ENCODE measurements at places on chromosomes 7 and 10.

DNA sequence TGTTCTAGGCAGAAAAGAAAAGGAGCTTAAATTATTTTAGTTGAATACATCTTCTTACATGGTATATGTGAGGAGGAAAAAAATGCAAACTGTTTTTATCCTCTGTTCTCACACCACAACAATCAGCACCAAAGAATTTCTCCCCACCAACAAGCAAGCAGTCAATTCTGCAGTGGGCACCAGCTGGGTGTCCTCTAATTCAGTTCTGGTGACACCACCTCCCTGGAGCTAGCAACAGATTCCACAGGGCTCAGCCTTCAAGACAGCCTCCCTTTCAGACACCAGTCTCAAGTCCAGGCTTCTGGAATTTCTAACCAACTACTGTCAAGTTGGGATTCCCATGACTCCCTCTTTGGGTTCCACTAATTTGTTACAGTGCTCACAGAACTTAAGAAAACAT, 490.2 kb upstream of the IGFBP3 start:
- no peak for DNase-seq

DNA sequence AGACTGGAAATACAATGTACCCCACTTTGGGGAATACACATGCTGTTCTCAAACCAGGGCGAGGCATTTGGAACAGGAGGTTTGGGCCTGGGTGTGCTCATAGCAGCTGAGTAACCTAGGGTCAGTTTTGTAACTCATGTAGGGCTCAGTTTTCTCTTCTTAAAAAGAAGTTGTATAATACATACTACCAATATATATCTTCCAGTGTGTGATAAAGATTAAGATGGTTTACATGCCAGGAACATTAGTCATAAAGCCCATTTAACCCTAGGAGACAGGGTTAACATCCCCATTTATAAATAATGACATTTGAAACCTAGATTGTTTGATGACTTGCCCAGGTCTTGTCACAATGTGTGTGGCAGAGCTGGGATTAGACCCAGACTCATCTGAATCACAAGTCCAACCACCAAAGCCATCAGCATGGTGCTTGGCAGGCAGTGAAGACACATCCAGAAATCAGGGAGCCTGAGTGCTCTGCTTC, 6.0 kb downstream of the AKR1B10 start:
- DNase-seq, result no peak

- no peak for DNase-seq
Measured at GRCh38 chr10:132037676-132037975, 28.1 kb upstream of the JAKMIP3 start.

- no peak for DNase-seq
Measured at GRCh38 chr10:32981760-32982159, 23.7 kb upstream of the ITGB1 start.

DNA sequence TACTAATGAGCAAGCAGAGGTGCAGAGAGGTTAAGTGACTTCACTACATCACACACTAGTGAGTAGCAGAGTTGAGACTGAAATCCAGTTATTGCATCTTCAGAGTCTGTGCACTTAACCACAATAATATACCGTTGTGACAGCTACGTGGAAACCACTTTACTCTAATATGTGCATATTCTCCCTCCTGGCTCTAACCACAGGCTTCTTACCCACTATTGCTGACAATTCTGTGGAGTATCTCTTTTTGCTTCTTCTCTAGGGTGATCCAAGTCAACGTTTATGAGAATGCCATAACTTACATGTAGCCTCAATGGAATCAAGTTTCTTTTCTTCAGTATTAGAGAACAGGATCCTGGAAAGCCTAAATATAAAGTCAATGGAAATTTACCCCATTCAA, 64.2 kb upstream of the MEOX2 start:
- no peak for DNase-seq

DNA sequence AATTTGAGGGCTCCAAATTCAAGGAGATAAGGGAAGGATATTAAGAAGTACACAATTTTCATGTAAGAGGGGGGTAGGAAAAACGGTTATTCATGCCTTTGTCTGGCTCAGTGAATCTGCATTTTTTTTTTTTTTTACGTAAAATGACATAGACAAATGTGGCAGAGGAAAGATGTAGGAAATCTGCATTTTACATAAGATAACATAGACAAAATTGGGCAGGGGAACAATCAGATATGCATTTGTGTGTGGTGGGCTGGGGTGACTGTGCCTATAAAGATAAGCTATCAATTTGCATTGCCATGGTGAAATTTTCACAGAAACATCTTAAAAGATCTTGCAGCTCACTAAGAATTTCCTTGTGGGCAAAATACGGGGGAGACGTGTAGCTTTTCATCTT, 92.7 kb upstream of the GPR141 start:
- DNase-seq, result no peak

- DNase-seq, result no peak
Measured at GRCh38 chr7:99014113-99014985, 129.6 kb downstream of the SMURF1 start.

DNA sequence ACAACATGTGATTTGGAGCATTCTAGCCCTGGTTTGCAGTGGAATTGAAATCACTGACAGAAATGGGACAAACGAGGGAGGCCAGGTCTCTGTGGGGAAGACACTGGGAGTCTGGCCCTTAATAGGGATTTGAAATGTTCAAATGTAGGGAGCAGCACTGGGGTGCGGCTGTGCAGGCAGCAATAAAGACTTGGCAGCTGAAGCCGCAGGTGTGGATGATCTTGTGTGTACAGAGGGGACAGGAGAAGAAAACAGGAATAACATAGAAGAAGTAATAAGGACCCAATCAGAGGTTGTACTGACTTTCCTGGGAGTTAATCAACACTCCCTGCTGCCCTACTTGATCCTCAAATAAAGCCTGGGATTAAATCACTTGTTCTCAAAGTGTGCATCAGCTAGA, 127.6 kb upstream of the PTN start:
- no peak for DNase-seq

DNA sequence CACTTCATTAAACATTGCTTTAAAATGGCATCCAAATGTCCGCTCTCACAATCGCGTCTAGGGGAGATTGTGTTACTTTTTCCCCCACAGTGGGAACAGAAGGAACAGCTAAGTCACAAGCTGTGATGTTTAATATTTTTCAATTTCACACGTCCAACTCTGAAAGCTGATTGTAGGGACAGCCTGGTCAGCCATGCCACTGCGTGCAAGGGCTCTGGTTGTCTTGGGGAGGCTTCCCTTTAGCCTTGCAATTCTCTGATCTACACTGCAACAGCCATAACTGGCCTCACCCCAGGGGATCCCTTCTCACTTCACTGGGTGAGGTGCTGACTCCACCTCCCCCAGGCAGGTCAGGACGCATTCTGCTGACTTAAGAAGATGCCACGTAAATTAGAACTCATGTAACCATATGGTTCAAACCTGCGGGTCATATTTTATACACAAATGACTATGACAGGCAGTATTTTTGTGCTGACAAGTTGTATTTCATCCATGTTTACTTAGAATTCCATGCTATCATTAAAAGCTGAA, 425.2 kb upstream of the NFE2L3 start:
- DNase-seq, result no peak

DNA sequence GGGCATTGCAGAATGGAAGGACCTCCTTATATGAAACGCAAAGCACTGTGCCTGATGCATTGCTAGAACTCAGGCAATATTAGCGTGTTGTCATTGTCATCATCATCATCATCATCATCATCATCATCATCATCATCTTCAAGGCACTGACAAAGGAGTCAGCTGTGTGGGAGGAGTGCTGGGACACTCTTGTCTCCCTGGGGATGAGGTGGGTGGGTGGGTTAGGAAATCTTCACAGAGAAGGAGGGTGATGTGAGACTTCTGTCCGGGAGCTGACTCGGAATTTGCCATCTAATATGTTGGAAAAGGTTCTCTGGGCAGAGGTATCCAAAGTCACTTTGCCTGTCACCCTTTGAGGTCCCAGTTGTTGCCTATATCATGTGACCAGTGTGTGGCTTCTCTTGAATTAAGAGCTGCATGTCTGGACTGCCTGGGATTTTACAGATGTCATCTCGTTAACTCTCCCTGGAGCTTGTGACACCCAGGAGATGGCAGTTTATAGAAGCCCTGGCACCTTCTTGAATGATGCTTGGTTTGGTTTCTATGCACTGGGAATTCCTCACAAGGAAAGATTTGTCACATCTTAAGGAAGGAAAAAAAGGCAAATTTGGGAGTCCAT, 7.1 kb downstream of the HTRA1 start:
- no peak for DNase-seq

GRCh38 chr7:100431286-100431735, 1.7 kb downstream of the MEPCE start:
- DNase-seq, result no peak

DNA sequence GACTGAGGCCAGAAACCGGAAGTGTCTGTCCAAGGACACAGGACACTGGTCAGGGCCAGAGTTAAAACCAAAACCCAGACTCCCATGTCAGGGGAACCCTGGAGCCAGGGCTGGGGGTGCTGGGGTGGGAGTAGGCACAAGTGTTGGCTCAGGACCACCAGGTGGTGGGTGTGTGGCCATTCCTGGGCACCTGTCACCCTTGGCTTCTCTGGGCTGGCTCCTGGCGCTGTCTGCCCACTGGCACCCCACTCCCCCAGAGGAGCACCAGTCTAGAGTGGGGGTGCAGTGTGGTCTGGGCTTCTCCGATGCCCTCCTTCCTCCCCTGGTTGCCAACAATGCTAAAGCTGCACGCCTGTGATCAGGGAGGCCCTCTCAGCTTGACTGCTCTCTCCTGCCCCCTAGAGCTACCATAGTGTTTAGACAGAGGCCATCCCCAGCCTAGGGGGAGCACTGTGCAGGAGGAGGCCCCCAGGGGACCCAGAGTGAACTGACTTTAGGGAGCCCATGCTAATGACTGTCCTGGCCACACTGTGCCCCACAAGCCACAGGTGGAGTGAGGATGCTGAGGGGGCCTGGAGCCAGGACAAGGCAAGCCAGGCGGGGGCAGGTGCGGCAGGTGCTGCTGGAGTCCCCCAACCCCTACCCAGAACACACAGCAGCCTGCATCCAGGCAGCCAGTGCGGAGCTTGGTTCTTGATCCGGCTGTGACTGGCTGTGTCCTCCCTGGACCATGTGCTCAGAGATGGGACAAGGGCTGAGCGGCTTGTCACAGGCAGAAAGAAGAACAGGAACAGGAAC, 11.0 kb downstream of the RASGEF1A start:
- DNase-seq, result no peak

DNA sequence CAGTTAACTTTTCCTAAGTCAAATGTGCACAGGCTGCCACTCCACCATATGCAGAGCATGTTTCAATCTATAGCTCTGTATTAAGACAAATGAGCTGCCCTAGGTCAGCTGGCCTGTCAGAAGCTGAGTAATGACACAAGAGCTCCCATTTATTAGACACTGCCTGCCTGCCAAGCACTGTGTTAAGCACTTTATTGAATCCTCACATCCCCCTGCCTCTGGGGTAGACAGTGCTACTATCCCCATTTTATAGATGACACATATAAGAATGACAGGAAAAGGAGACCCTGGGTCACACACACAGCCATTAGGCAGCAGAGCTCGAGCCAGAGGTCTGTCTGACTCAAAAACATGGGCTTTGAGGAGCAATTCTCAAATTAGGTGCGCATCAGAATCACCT, 179.8 kb upstream of the PDE1C start:
- DNase-seq, result no peak

GRCh38 chr7:88842201-88842600, 46.7 kb upstream of the TEX47 start:
- no peak for DNase-seq

All from stimulated activated CD8-positive, alpha-beta memory T cell treated with anti-CD3 and anti-CD28 coated beads, Interleukin-12 subunit alpha, Interleukin-12 subunit beta, amount 100 ng/mL, for 4 hours (primary cell).